ENCODE measurements at places on chromosomes 2 and 18. TPM values are rescaled to one million over a fixed set of nuclear protein-coding genes. Genes with fewer than 3 reads are reported as not detected.

OR6B3 gene
- not detected for total RNA-seq

CABYR gene
- not detected for total RNA-seq

PLA2R1 gene
- total RNA-seq: 2.3 TPM

FBLN7 gene
- 0.60 TPM for total RNA-seq

LRP2 gene
- 0.05 TPM for total RNA-seq

CCDC68 gene
- 5.1 TPM for total RNA-seq

CHMP1B gene
- 30.4 TPM for total RNA-seq

CNGA3 gene
- not detected for total RNA-seq

PLCL1 gene
- total RNA-seq: 78.6 TPM

RNF152 gene
- 10.4 TPM for total RNA-seq

TMEM200C gene
- 0.96 TPM for total RNA-seq

KLHL14 gene
- not detected for total RNA-seq

CPS1 gene
- 4.9 TPM for total RNA-seq

SLC4A3 gene
- 426 TPM for total RNA-seq

COL4A3 gene
- 4.4 TPM for total RNA-seq

LCLAT1 gene
- total RNA-seq: 41.0 TPM

UGT1A10 gene
- total RNA-seq: not detected
